IMR-90 (cell line): ENCODE measurements at places on chromosomes 4 and X. TPM values are rescaled to one million over a fixed set of nuclear protein-coding genes. Genes with fewer than 3 reads are reported as not detected.

GRCh38 chr4:53900271-53900649 is 164.1 kb downstream of the CHIC2 start:
- no peak for DNase-seq

DNA sequence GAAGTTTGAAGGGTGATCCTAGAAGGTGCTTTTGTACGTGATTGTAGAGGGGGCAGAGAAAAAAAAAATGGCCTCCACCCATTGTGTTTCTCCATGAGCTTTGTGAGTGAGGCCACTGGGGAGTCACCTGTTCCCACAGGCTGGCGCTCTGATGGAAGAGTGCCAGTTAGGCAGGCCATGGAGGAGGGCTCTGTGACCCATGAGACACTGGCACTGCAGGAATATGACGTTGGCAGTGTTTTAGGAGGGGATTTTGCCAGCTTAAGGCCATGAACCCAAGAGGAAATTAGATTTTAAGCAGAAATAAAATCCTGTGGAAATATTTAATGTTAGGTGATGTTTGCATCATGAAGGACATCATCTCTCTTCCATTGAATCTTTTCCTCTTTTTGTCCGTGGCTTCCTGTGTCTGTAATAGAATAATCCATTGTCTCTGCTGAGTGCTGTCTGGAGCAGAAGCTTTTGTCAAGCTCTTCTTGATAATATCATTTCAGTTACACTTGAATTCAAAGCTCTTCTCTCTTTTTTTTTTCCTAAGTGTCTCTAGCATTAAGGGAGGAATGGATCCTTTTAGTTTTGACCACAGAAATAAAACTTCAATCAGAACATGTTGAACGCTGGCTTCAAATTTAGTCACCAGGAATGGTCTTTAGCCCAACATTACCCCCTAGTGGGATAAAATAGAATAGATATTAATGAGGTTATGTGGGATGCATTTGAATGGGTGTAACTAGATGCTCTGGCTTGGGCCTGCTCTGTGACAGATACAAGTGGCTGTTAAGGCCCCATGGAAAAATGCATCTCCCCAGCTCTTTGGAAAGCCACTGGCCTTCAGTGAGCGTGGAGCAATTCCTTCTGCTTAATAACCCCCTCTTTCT is 41.0 kb upstream of the UCP1 start:
- DNase-seq = peak; percentile 55

The RBM47 gene
- 0.83 and 1.1 TPM in 2 replicates for total RNA-seq

The MUC7 gene
- total RNA-seq = not detected in 2 replicates

- peak; percentile 51 for DNase-seq
These were observed 70.8 kb downstream of the RWDD4 start for GRCh38 chr4:183588169-183588675.

- no peak for DNase-seq
These were observed 199.2 kb downstream of the APBB2 start for GRCh38 chr4:41015016-41015675.

The RHOXF2B gene
- not detected in 2 replicates for total RNA-seq

GRCh38 chr4:732911-733630 is 27.4 kb downstream of the PCGF3 start:
- no peak for DNase-seq

The ANOS1 gene
- total RNA-seq = under 0.01 TPM in 2 replicates

The BGN gene
- 10.0 and 11.3 TPM in 2 replicates for total RNA-seq
